Activated naive CD8-positive, alpha-beta T cell treated with anti-CD3 and anti-CD28 coated beads for 36 hours (primary cell): ENCODE measurements at places on chromosomes 3 and 15. TPM values are rescaled to one million over a fixed set of nuclear protein-coding genes. Genes with fewer than 3 reads are reported as not detected.

Gene GPR27
- total RNA-seq: 0.91 TPM

DNA sequence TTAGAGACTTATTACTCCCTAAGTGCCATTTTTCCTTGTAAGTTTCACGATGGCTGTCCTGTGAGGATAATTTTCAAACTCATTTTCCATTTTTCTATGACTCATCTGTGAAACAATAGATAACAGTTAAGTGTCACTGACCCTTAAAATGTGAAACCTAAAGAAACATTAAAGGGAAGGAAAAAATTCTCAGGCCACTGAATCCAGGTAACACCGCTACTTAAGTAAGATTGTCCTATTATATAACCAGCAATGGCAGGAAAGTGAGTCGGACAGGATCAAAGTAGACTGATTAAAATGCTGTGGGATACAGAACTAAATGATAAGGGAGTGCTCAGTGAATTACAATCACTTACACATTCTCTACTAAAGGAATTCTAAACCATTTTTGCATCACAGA lies 12.4 kb downstream of the PLD1 start:
- H3K27me3 ChIP-seq: peaks cover 5% of the 10 kb centered on the region
- H3K36me3 ChIP-seq: no peaks in the 10 kb centered on the region
- DNase-seq: no peak
- no peaks in the 10 kb centered on the region for H3K4me1 ChIP-seq

DNA sequence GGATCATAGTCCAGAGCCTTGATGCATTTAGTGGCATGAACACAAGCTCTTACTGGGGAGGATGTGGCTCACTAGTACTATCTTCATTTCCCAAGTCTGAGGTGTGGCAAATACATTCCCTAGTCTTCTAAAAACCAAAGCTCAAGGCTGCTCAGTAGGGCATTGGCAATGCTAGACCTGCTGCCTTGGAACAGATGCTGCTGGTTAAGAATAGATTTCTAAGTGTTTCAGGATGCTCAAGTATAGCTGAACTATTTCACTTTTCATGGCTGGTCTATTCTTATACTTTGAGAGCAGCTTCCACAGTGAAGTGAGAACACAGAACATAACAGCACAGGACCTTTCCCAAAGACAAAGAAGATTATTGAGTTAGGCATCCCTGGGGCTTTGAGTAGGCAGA lies 178.8 kb downstream of the CHST2 start:
- H3K4me1 ChIP-seq: peaks cover 48% of the 10 kb centered on the region
- no peak overlapping the region for H3K4me3 ChIP-seq
- DNase-seq: no peak
- peak overlapping the region; percentile 18 for H3K27ac ChIP-seq
- peaks cover 1% of the 10 kb centered on the region for H3K36me3 ChIP-seq
- no peaks in the 10 kb centered on the region for H3K27me3 ChIP-seq

GRCh38 chr15:69797051-69797595 lies 300.6 kb downstream of the TLE3 start:
- DNase-seq: no peak
- H3K4me3 ChIP-seq: no peak overlapping the region
- H3K36me3 ChIP-seq: no peaks in the 10 kb centered on the region
- peaks cover 12% of the 10 kb centered on the region for H3K4me1 ChIP-seq
- peaks cover 2% of the 10 kb centered on the region for H3K27me3 ChIP-seq

DNA sequence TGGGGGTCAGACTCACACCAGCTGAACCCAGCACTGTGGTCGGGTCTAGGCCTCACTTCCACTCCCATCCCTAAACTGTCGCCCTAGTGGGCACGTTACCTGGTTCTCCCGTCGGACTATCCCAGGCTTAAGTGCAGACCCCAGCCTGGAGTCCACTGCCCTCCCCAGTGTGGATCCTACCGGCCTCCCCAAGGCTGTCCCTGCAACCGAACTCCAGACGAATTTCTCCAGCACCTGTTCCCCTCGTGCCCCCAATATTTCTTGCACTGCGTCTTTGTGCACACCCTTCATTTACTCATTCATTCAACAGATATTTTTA lies 26.5 kb downstream of the SLC41A3 start:
- no peak for DNase-seq
- H3K36me3 ChIP-seq: peaks cover 1% of the 10 kb centered on the region

- no peak for DNase-seq
- H3K36me3 ChIP-seq: no peaks in the 10 kb centered on the region
- no peak overlapping the region for H3K4me3 ChIP-seq
- no peaks in the 10 kb centered on the region for H3K4me1 ChIP-seq
- H3K27me3 ChIP-seq: no peaks in the 10 kb centered on the region
- no peak overlapping the region for H3K27ac ChIP-seq
Measured at GRCh38 chr3:152858170-152858800, 23.4 kb downstream of the P2RY1 start.

Gene ISL2
- not detected for total RNA-seq

DNA sequence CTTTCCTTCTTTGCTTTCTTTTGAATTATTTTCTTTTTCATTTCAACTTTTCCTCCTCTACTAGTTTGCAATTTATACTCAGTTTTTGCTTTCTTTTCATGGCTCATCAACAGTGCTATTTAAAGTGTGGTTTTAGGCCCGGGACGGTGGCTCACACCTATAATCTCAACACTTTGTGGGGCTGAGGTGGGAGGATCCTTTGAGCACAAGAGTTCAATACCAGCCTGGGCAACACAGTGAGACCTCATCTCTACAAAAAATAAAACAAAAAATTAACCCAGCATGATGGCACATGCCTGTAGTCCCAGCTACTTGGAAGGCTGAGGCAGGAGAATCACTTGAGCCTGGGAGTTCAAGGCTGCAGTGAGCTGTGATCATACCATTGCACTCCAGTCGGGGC lies 20.4 kb upstream of the DENND4A start:
- no peak overlapping the region for H3K4me3 ChIP-seq
- no peak for DNase-seq
- H3K4me1 ChIP-seq: peaks cover 19% of the 10 kb centered on the region
- H3K36me3 ChIP-seq: peaks cover 12% of the 10 kb centered on the region
- H3K27me3 ChIP-seq: peaks cover 4% of the 10 kb centered on the region

- no peak overlapping the region for H3K4me3 ChIP-seq
- H3K27me3 ChIP-seq: no peaks in the 10 kb centered on the region
- H3K36me3 ChIP-seq: no peaks in the 10 kb centered on the region
- no peaks in the 10 kb centered on the region for H3K4me1 ChIP-seq
Measured at GRCh38 chr15:32844118-32844711, 126.4 kb downstream of the GREM1 start.

Gene ESYT3
- total RNA-seq: 0.21 TPM

GRCh38 chr3:50950591-50950990 lies 275.9 kb downstream of the DOCK3 start:
- H3K4me1 ChIP-seq: peaks cover 10% of the 10 kb centered on the region
- no peak overlapping the region for H3K27ac ChIP-seq
- peaks cover 9% of the 10 kb centered on the region for H3K27me3 ChIP-seq
- no peak for DNase-seq
- no peaks in the 10 kb centered on the region for H3K36me3 ChIP-seq

DNA sequence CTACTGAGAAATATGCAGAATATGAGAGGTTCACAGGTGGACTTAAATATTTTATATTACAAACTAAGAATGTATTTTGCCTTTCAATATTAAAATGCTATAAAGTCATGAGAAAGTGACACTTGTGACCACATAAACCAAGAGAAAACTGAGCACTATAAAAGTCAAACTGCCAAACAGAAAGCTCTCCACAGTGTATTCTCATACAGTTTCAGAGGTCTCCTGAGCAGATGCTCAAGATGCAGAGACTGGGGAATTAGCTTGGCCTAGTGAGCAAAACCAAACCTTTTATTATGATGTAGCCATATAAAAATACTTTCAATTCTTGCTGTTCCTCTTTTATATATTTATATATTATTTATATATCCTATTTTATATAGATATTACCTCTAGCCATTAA lies 227.8 kb downstream of the TBC1D5 start:
- no peaks in the 10 kb centered on the region for H3K4me1 ChIP-seq
- H3K36me3 ChIP-seq: peaks cover 4% of the 10 kb centered on the region
- H3K4me3 ChIP-seq: no peak overlapping the region
- H3K27me3 ChIP-seq: no peaks in the 10 kb centered on the region
- DNase-seq: no peak

GRCh38 chr3:177146646-177147045 lies 50.6 kb downstream of the TBL1XR1 start:
- H3K4me1 ChIP-seq: peaks cover 69% of the 10 kb centered on the region
- no peaks in the 10 kb centered on the region for H3K27me3 ChIP-seq
- DNase-seq: no peak
- H3K4me3 ChIP-seq: no peak overlapping the region
- peak overlapping the region; percentile 48 for H3K27ac ChIP-seq

Gene MEX3B
- 0.33 TPM for total RNA-seq

DNA sequence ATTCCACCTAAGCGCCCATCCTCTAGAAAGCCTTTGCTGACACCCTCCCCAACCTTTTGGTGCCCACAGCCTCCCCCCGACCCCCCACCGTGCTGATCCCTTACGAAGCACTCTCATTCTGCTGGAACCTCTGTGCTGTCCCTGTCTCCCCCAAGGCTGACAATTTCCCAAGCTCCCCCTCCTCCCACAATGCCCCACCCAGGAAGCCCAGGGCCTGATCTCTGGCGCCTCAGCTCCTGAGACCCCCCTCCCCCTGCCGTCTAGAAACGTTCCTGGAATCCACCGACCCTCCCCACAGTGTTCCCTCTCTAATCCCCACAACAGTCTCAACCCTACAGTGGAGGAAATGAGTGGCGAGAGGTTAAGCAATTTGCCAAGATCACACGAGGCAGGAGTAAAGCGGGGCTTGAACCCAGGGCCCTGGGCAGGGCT lies 18.3 kb downstream of the MYL3 start:
- H3K36me3 ChIP-seq: no peaks in the 10 kb centered on the region
- H3K27me3 ChIP-seq: peaks cover 5% of the 10 kb centered on the region
- peak overlapping the region; percentile 74 for H3K4me3 ChIP-seq
- DNase-seq: no peak
- H3K4me1 ChIP-seq: no peaks in the 10 kb centered on the region

GRCh38 chr3:166688665-166689064 lies 691.4 kb downstream of the ZBBX start:
- H3K27ac ChIP-seq: no peak overlapping the region
- no peak for DNase-seq
- no peaks in the 10 kb centered on the region for H3K4me1 ChIP-seq
- no peaks in the 10 kb centered on the region for H3K27me3 ChIP-seq

DNA sequence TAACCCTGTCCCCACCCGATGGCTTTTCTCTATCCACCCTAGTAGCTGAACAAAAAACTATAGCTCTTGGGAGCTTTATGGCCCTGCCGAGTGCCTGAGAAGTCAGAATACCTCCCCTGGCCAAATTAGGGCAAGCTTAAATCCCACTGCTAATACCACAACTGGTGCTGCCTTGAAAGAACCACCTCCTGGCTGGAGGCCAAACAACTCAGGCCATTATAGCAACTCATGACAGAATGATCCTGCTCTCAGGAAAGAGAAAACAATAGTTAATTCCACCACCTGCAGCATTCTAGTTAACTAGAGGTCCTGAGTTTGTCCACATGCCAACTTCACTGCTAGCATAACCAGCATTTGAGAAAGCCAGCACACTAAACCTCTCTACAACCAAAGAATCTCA lies 123.2 kb downstream of the RTP4 start:
- no peaks in the 10 kb centered on the region for H3K36me3 ChIP-seq
- H3K27me3 ChIP-seq: peaks cover 17% of the 10 kb centered on the region
- H3K27ac ChIP-seq: no peak overlapping the region
- no peak for DNase-seq
- H3K4me1 ChIP-seq: no peaks in the 10 kb centered on the region

Gene TRIM59
- 43.3 TPM for total RNA-seq

- peak overlapping the region; percentile 96 for H3K4me3 ChIP-seq
- peaks cover 54% of the 10 kb centered on the region for H3K4me1 ChIP-seq
- DNase-seq: peak; percentile 29
- H3K27ac ChIP-seq: peak overlapping the region; percentile 96
- no peaks in the 10 kb centered on the region for H3K27me3 ChIP-seq
Measured at GRCh38 chr3:113533534-113533892, 1.2 kb downstream of the SIDT1 start.

Gene ARPIN
- total RNA-seq: not detected

Gene GPR87
- total RNA-seq: not detected

Gene SKOR1
- 0.30 TPM for total RNA-seq

DNA sequence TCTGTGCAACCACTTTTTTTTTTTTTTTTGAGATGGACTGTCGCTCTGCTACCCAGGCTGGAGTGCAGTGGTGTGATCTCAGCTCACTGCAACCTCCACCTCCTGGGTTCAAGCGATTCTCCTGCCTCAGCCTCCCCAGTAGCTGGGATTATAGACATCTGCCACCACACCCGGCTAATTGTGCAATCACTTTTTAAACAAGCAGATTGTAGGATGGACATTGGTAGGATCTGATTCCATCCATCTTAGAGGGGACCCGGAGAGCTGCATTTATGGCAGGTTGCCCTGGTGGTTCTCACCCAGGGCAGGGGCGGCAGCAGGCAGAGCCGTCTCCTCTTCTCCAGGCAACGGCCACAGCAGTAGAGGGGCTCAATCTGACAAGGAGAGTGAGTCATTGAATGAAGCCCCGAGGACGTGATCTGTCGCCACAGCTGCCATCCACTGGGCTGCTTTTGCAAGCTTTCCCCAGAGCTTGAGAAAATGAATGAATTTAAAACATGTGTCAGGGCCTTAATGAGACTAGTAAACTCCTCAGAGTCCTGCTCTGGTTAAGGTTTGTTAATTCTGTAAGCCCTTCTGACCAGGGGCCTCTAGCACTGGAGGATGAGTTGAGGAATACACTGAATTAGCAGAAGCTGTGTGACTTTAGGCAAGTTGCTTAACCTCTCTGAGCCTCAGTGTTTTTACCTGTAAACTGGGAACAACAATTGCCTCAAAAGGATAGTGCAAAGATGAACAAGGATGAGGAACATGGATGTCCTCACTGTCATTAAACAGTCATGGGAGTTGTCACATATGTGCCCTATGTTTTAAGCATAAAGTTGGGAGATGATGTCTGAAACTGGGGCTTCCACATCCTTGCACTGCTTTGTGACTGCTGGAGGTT lies 129.1 kb downstream of the ASB7 start:
- no peak overlapping the region for H3K4me3 ChIP-seq
- no peak overlapping the region for H3K27ac ChIP-seq
- no peak for DNase-seq
- no peaks in the 10 kb centered on the region for H3K4me1 ChIP-seq

Gene EAF2
- 15.0 TPM for total RNA-seq

DNA sequence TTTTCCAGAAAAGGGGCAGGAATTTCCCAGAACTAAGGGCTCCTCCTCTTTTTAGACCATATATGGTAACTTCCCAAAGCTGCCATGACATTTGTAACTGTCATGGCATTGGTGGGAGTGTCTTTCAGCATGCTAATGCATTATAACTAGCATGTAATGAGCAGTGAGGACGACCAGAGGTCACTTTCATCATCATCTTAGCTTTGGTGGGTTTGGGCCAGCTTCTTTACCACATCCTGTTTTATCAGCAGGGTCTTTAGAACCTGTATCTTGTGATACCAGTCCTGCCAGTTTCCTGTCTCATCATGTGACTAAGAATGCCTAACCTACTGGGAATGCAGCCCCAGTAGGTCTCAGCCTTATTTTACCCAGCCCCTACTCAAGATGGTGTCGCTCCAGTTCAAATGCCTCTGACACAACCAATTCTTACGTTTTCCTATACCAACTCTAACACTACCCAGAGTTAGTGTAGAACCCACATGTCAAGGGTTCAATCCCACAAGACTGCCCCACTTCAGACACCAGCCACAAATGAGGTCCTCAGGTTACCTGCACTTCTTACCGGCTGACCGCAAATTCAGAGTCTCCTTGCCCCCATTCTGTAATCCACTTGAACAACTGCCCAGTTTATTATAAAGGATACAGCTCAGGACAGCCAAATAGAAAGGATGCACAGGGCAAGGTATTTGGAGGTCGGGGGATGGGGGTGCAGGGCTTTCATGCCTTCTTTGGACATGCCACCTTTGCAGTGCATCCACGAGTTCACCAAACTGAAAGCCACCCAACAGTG lies 17.7 kb downstream of the FOXB1 start:
- no peak overlapping the region for H3K4me3 ChIP-seq
- peaks cover 30% of the 10 kb centered on the region for H3K4me1 ChIP-seq
- DNase-seq: no peak
- peaks cover 18% of the 10 kb centered on the region for H3K27me3 ChIP-seq
- H3K27ac ChIP-seq: no peak overlapping the region
